Dermis lymphatic vessel endothelial cell (primary cell): ENCODE measurements at places on chromosomes 4 and X. TPM values are rescaled to one million over a fixed set of nuclear protein-coding genes. Genes with fewer than 3 reads are reported as not detected.

SSX2B gene
- total RNA-seq: not detected in 2 replicates

PAGE2 gene
- total RNA-seq: not detected in 2 replicates

MTNR1A gene
- not detected in 2 replicates for total RNA-seq

ADH7 gene
- total RNA-seq: not detected in 2 replicates

PPP2R3B gene
- total RNA-seq: 8.3 and 17.6 TPM in 2 replicates

FNIP2 gene
- total RNA-seq: 71.7 and 78.9 TPM in 2 replicates

MTM1 gene
- 25.8 and 27.5 TPM in 2 replicates for total RNA-seq

ATP1B4 gene
- total RNA-seq: not detected in 2 replicates

CCNQ gene
- total RNA-seq: 32.1 and 36.3 TPM in 2 replicates

ETDA gene
- total RNA-seq: not detected in 2 replicates

CPE gene
- total RNA-seq: 0.95 and 0.98 TPM in 2 replicates

VSIG1 gene
- total RNA-seq: 0.09 and 0.33 TPM in 2 replicates

IL1RAPL1 gene
- 0.09 TPM in 1 of 2 replicates, not detected in the other for total RNA-seq

FRG2 gene
- total RNA-seq: not detected in 2 replicates

LRCH2 gene
- 11.5 and 14.3 TPM in 2 replicates for total RNA-seq

FREM3 gene
- 0.09 and 0.54 TPM in 2 replicates for total RNA-seq

ZFYVE28 gene
- total RNA-seq: 2.4 and 3.7 TPM in 2 replicates

TSPAN6 gene
- 56.8 and 127 TPM in 2 replicates for total RNA-seq

CASP6 gene
- 44.2 and 59.6 TPM in 2 replicates for total RNA-seq

ZNF157 gene
- not detected in 2 replicates for total RNA-seq

ACOX3 gene
- total RNA-seq: 21.0 and 21.1 TPM in 2 replicates

DRP2 gene
- total RNA-seq: under 0.01 TPM in 1 of 2 replicates, not detected in the other

SEC31A gene
- 197 and 216 TPM in 2 replicates for total RNA-seq

GAGE2A gene
- not detected in 2 replicates for total RNA-seq

CENPVL1 gene
- not detected in 2 replicates for total RNA-seq

DMD gene
- 0.77 and 2.3 TPM in 2 replicates for total RNA-seq

MTMR8 gene
- total RNA-seq: 0.17 and 0.22 TPM in 2 replicates

ARHGEF6 gene
- total RNA-seq: 20.4 and 24.6 TPM in 2 replicates

DMRTC1 gene
- total RNA-seq: not detected in 2 replicates

SLITRK4 gene
- under 0.01 TPM in 1 of 2 replicates, not detected in the other for total RNA-seq
